Astrocyte (in vitro differentiated cells and primary cell): ENCODE measurements at places on chromosomes 5 and 9. TPM values are rescaled to one million over a fixed set of nuclear protein-coding genes. Genes with fewer than 3 reads are reported as not detected.

- peaks cover 1% of the 10 kb centered on the region for H3K4me1 ChIP-seq
- DNase-seq = no peak
- H3K36me3 ChIP-seq = no peaks in the 10 kb centered on the region
- H3K27ac ChIP-seq = no peak overlapping the region
- no peak overlapping the region for H3K4me3 ChIP-seq
- no peaks in the 10 kb centered on the region for H3K27me3 ChIP-seq
These were observed 39.9 kb downstream of the CEP72 start for GRCh38 chr5:652023-652515.

- no peak overlapping the region for H3K4me3 ChIP-seq
- H3K4me1 ChIP-seq = peaks cover 15% of the 10 kb centered on the region
These were observed 34.6 kb downstream of the TNFAIP8 start for GRCh38 chr5:119390404-119390803.

DNA sequence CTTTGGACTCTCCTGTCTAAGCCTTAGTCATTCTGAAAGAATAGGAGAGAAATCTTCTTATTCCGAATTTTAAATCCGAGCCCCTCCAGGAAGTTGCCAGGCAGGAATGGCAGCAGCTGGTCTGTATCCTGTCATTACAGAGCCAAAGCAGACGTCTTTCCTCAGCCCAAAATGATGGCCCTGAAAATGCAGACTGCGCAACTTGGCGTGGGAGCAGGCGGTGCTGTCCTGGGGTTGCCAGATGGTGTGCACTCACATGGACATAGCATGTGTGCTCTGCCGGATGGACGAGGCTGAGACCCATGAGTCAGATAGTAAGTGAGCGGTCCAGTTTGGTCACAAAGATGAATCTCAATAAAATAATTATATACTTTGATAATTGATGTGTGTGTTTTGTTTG, 410.4 kb downstream of the KCTD16 start:
- no peak for DNase-seq
- H3K27ac ChIP-seq = no peak overlapping the region
- no peaks in the 10 kb centered on the region for H3K4me1 ChIP-seq
- no peaks in the 10 kb centered on the region for H3K27me3 ChIP-seq
- no peak overlapping the region for H3K4me3 ChIP-seq

DNA sequence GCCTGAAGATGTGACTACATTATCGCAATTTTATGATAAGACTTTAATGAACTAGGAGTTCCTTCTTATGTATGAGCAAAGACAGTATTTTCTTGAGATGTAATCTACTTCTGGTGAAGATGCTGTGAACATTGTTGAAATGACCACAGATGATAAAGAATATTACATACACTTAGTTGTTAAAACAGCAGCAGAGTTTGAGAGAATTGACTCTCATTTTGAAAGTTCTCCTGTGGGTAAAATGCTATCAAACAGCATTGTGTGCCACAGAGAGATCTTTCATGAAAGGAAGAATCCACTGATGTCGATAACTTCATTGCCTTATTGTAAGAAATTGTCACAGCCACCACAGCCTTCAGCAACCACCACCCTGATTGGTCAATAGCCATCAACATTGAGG, 8.0 kb downstream of the FAM151B start:
- no peak overlapping the region for H3K4me3 ChIP-seq
- DNase-seq = no peak
- no peaks in the 10 kb centered on the region for H3K4me1 ChIP-seq
- no peaks in the 10 kb centered on the region for H3K27me3 ChIP-seq

- no peaks in the 10 kb centered on the region for H3K36me3 ChIP-seq
- no peak overlapping the region for H3K4me3 ChIP-seq
- no peaks in the 10 kb centered on the region for H3K27me3 ChIP-seq
- DNase-seq = no peak
- H3K4me1 ChIP-seq = no peaks in the 10 kb centered on the region
These were observed 79.4 kb downstream of the SFXN1 start for GRCh38 chr5:175557778-175558177.

- no peaks in the 10 kb centered on the region for H3K4me1 ChIP-seq
- H3K36me3 ChIP-seq = no peaks in the 10 kb centered on the region
- H3K27me3 ChIP-seq = no peaks in the 10 kb centered on the region
- DNase-seq = no peak
- H3K4me3 ChIP-seq = no peak overlapping the region
These were observed 51.1 kb downstream of the KLF4 start for GRCh38 chr9:107438211-107439031.

The ANKRD31 gene
- total RNA-seq = 0.07 and 0.14 TPM in 2 replicates
